ENCODE measurements at places on chromosomes 2 and 18.

GRCh38 chr2:15939556-15939853, 845 bp upstream of the MYCN start:
- no peak for DNase-seq

DNA sequence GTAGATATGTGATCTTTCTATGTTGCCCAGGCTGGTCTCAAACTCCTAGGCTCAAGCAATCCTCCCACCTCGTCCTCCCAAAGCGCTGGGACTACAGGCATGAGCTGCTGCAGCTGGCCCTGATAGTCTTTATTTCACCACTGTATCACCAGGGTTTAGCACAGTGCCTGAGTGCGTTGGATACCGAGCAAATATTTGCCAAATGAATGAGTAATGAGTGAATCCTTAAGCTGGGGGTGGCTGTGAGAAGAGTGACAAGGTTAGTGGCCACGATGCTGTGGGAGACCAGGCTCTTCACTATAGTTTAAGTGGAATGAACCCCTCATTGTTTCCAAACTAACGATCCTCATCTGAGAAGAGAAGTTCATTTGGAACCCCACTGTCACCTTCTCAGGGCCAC, 60.8 kb upstream of the FAM136A start:
- DNase-seq, result no peak

DNA sequence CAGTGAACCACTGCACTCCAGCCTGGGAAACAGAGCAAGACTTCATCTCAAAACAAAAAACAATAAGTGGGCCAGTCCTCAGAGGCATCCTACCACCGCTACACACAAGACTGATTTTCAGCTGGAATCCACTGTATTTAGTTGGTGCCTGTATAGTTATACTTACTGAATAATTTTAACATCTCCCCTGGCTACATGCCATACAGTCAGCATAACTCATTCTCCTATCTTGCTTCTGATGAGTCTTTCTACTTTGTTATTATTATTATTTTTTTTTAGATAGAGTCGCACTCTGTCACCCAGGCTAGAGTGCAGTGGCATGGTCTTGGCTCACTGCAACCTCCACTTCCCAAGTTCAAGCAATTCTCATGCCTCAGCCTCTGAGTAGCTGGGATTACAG, 19.9 kb upstream of the CAB39 start:
- DNase-seq, result no peak

DNA sequence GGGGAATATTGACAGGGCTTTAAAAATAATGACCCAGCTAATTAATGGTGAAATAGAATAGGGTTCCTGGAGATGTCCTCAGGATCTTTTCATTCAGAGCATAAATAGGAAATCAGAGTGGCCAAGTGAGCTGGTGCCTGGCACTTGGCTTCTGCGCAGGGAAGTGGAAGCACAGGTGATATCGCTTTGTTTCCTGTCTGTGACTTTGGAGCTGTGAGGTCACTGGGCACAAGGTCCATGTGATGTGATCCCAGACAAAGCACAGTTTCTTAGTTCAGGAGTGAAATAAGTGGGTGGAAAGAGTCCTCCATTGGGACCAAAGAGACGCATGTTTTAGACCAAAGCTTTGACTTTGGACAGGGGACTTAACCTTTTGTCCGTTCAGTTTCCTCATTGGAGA, 338.3 kb downstream of the CYRIA start:
- DNase-seq, result no peak

DNA sequence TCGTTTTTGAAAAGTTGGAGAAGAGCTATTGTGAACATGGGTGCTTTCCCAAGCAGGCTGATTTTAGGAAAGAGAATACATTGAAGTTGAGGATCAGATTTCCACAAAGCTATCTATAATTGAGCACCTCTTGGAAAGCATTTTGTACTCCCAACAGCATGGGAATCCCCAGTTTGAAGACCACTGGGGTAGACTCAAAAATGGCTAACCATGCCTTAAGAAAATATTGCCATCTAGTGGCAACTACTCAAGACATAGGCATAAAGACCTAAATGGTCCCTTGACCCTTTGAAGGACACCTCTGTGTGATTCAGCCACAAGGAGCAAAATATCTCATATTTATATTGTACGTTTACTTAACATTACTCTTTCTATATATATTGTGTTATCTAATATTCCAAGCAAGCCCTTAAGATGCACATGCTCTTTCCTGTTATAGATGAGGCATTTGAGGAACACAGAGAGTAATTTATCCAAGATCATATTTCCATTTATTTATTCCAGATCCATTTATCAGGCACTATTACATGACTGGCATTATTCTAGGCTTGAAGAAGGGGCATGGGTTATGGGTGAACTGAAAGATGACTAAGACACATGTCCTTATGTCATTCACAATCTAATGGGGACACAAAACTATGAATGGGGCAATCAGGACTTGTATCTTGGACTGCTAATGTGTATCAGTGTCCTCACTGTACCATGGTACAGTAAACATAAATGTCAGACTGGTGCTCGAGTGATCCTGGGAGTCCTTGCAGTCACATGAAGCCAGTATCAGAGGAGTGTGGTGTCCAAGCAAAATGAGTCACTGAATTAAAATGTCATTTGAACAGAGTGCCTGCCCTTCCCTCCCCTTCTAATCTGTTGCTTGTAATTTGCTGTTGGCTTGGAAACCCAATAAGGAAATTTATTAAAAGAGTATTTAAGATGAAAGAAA, 121.0 kb upstream of the XPO1 start:
- DNase-seq, result no peak

DNA sequence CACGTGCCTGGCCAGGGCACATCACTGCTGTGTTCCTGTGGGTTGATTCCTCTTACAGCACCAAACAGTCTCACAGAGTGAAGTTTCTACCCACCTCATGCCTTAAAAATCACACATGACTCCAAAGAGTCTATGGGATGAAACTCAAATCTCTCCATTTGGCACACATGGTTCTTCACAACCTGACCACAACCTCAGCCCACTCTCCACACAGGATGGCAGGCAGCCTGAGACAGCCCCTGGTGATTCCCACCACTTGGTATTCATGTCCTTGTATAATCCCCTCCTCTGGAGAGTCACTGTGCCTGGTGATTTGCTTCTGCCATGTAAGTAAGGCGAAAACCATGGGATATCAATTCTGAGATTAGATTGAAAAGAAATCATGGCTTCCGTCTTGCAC, 46.2 kb downstream of the LBH start:
- DNase-seq, result no peak

DNA sequence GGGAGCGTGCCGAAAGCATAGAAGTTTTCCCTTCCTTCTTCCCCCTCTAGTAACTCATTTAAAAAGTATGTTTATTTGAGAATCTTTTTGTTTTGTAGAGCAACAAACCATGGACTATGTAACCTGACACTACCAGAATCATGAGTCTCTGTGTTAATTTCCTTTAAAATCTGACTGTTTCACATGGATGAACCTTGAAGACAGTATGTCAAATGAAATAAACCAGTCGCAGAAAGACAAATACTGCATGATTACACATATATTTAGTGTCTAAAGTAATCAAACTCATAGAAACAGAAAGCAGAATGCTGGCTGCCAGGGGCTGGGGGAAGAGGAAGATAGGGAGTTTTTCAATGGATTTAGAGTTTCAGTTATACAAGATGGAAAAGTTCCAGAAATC, 32.3 kb downstream of the PTPN2 start:
- DNase-seq, result no peak

DNA sequence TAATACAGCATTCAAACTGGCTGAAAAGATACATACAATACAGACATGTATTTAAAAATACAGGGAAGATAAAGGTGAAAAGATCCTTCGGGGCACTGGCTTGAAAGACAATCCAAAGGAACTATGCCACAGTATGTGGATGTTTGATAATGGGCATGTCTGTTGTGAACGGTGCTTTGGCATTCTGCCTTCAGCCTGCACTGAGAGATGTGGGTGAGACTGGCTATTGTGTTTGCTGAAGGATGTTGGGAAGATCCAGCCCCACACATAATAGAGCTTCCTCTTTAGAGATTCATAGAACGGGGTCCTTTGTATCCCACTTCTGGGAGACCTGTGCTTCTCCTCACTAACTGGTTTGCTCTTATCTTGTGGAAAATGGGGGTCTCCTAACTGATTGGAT, 65.1 kb upstream of the CXCR4 start:
- DNase-seq, result no peak

DNA sequence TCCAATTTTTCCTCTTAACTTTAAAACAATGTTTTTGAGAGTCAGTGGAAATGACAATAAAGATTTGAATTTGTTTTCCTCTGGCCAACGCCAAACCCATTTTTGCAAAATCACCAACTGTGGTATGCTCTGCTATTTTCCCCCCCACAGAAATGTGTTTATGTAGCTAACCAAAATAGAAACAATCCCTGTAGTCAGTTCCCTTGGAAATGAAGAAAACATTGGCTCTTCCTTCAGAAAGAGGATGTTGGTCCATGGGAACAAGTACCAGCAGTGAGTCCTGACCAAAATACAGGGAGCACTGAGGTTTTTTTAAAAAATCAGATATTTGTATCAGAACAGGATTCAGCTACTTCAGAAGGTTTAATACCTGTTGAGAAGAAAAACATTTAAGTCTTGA, 65.3 kb downstream of the SLC40A1 start:
- DNase-seq, result no peak

DNA sequence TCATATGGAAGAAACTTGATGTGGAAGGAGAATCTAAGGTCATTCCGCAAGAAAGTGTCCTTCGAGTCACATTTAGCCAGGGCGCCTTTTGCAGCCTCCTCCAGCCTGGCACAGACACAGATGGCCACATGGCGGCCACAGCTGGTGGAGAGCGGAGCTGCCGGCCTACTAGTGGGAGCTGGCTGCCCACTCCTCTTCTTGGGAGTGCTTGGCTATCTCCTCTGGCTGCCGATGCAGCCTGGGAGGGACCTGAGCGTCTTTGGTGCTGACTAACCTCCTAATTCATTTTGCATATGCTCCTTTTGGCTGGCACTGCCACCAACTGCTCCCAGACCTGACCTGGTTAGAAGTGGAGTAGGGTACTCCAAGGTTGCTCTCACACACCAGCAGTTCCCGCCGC, 199.3 kb upstream of the MYT1L start:
- DNase-seq, result no peak

DNA sequence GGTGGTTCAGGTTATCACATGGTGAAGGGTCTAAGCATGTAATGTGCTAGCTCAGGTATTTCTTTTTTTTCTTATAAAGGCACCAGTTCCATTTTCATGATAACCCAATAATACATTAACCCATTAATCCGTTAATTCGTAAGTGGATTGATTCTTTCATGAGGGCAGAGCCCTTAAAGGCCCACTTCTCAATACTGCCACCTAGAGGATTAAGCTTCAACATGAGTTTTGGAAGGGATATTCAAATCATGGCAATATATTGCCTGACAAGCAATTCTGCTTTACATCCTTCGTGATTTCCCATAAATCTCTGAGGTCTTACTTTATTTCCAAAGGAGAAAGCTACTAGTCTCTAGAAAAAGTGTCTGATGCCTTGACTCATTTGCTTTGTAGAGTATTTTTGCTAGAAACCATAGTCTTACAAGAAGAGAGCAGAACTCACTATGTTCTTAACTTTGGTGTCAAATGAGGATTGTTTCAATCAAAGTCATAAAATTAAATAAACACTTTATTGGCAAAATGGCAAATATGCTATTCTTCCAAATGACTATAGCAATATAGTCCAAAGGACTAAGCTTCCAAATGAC, 271.3 kb downstream of the KCNS3 start:
- no peak for DNase-seq

DNA sequence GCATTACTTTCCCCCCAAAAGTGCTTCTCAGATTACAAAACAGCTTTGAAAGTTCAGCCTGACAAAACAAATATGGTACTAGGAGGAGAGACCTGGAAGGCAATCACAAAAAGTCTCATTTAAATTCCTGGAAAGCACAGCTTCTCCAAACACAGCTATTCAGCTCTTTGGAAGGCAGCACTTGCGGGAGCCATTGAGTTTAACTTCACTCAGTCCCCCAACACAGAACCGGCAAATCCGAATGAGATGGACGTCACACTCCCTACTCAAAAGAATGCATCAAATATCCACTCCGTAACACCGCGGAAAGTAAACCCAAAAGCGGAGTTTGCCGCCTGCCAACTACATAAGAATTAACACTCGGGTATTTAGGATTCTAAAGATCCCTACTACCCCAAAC, 638 bp downstream of the ST6GAL2 start:
- DNase-seq, result no peak

- DNase-seq, result no peak
Observed at GRCh38 chr18:44704135-44704789, 23.6 kb downstream of the SETBP1 start.

DNA sequence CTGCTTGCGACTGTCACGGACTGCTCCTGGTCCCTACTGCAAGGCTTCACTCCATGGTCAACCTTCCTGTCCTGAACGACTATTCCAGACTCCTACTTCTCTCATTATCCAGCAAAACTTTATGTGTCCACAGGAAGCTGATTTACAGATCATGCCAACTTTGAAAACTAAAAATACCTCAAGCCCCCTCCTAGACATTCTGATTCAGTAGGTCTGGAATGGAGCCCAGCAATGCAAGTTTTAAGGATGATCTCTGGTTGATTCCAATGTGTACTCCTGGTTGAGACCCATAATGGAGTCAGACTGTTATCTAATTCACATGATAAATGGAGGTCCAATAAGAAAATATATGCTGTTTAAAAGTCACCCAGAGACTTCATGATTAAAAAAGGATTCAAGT, 13.1 kb upstream of the LRATD1 start:
- no peak for DNase-seq

DNA sequence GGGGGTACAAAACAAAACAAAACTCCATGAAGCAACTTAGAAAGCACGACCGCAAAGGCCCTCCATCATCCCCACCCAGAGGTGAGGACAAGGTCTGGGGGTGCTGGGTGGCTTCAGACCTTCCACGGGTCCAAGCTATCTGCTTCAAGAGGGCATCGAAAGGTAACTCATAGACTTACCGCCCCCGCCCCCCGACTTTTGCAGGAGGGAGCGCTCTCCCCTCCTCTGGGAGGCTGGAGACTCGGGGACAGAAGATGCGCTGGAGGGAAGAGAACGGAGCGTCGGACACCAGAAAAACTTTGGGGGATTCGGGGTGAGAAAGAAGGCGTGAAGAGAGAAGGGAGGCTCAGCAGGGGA, 300 bp upstream of the STON1 start:
- DNase-seq, result no peak

- DNase-seq, result no peak
Observed at GRCh38 chr2:230205034-230205433, 14.8 kb downstream of the SP110 start.

DNA sequence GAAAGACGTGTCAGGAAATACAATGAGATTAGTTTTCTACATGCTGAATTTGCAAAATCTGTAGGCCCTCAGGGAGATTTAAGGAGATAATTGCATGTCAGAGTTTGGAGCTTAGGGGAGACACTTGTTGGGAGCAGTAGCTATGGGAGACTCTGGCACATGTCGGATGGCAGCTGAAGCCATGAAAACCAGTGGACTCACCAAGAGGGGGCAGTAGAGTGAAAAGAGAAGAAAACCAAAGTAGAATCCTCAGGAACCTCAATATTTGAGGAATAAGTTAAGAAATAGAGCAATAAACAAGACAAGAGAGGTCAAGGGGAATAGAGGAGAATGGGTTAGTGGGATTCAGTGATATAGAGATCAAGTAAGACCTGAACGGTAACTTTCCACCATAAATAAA, 24.8 kb downstream of the RUFY4 start:
- no peak for DNase-seq
